Forelimb muscle (tissue), 1 donor: ENCODE measurements at places on chromosomes 6 and 20. TPM values are rescaled to one million over a fixed set of nuclear protein-coding genes. Genes with fewer than 3 reads are reported as not detected.
A peak's percentile ranks its signal among the peaks of the same experiment; 100 is the strongest.

DNA sequence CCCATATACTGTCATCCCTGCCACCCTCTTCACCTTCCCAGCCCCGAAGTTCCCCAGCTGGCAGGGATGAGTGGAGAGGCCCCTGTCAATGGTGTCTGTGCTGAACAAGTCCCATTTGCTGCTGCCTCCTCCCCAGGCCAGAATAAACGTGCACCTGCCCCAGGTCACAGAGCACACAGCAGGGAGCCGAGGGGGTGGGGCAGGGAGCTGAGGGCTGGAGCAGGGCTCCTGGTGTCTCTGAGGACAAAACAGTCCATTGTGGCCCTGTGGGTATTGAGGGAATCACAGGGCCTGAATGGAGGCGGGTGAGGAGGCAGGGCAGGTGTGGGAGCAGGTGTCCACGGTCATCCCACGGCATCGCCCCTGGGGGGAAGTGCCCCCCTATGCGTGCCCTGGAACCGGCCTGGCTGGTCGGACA, 55.8 kb downstream of the SNAI1 start:
- DNase-seq: no peak

FAM184A gene
- 13.0 TPM for polyA plus RNA-seq

- no peak for DNase-seq
These were observed 2.0 kb downstream of the MMP9 start for GRCh38 chr20:46010491-46011391.

DNA sequence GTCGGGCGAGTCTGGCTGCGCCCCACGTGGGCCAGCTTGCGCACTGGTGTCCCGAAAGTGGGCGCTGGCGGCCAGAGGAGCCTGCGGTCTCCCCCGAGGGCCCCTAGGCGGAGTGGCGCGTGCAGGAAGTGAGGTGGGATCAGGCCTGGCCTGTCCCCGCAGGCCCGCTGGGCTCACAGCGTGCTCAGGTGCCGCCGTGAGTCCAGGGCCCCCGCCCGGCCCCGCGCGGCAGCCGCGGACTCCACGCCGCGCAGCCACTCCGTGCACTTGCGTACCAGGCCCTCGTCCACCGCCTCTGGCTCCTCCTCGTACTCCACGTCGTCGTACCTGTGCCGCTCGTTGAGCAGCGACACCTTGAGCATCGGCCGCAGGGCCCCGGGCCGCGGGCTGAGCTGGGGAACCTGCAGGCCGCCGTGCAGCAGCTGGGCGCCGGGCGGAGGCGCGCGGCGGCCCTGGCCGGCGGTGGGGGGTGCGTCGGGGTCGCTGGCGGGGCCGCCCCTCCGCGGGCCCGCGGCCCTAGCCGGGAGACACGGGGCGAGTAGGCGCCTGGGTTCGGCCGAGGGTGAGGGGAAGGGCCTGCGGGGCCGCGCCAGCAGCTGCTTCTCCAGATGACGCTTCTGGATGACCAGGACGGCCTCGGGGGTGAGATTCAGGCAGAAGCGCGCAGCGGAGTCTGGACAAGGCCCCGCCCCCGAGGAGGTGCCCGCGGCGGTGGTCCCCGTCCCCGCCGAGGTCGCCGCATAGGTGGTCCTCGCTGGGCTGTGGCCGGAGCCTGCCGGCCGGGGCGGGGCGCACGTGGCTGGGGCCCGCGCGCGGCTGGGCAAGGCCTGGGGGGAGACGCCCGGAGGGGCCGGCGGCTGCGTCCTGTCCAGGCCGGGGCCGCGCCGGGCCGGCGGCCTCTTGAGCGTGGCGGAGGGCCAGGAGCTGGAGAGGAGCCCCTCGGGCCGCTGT, 835 bp downstream of the PRR18 start:
- no peak for DNase-seq

DNA sequence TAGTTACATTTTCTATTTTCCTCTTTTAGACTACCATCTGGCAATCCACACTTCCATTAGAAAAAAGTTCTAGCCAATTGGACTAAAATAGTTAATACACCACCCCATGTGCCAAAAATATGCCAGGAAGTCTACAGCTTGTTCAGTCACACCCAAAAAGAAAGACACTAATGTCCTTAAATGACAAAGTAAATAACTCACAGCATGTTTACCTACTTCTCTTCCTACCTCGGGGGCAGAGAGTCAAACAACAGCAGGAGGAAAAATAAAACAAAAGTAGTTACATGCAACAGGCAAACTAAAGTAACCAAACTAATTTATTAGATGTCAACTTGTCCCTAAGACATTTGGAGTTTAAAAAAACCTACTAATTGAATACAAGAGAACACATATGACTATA, 57.0 kb downstream of the UBE3D start:
- DNase-seq: no peak

DNA sequence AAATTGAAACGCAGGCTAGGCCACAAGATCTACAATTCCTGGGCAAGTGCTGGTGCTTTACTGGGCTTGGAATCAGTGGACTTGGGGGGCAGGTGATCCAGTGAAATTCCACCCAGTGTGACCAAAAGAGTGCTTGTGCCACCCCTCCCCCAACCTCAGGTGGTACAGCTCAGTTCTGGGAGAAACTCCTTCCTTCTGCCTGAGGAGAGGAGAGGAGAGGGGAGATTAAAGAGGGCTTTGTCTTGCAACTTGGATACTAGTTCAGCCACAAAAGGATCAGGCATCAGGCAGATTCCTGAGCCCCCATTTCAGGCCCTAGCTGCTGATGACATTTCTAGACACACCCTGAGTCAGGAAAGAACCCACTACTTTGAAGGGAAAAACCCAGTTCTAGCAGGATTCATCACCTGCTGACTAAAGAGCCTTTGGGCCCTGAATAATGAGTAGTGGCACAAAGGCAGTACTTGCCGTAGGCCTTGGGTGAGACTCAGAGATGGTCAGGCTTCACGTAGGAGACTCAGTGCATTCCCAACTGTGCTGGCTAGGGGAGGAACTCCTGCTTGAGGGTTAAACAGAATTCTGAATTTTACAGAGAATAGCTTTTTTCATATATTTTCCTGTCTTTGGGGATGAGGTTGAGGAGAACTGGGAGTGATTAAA, 446.7 kb downstream of the BMP2 start:
- no peak for DNase-seq

WFDC2 gene
- polyA plus RNA-seq: 0.25 TPM

GRCh38 chr6:15608396-15608795, 54.4 kb downstream of the DTNBP1 start:
- DNase-seq: no peak

CRYBG1 gene
- 2.0 TPM for polyA plus RNA-seq

DNA sequence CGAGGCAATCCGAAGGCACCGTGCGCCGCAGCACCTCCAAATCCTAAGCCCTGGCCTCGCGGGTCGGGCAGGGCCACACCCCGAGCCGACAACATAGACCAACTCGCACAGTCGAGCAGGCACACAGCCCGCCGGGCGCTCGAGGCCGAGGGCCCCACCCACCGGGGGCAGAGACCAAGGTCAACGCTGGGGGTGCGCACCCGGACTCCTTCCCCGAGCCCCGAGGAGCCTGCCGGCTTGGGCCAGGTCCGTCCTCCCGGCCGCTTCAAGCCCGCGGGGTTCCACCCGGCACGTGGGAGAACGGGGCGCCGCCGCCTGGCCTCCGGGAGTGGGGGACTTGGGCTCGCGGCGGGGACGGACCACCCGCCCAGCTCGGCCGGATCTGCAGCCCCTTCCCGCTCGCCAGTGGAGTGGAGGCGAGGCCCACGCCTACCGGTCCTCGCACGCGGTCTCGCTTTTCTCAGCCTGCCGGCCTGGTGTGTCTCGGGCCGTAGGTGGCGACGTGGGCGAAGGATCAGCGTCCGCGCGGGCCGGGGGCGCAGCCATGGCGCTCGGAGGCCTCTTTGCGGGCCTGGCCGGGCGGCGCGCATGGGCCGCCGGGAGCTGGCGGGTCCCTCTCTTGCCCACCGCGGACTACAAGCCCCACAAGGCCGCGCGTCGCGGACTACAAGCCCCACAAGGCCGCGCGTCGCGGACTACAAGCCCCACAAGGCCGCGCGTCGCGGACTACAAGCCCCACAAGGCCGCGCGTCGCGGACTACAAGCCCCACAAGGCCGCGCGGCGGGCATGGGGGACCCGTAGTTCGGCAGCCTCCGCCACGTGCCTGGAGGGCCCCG, at the start of gene UCKL1:
Gene UCKL1 (minus strand): TSS at position 590 of the 837 bp plus-strand sequence. CDS start 44 bp downstream, at position 546.
- DNase-seq: peak; percentile 75
